ENCODE measurements at places on chromosomes 7 and 10.

GRCh38 chr10:114038819-114039218, 4.8 kb upstream of the ADRB1 start:
- no peak for DNase-seq

- DNase-seq: no peak
Observed at GRCh38 chr7:128378637-128379036, 17.1 kb upstream of the PRRT4 start.

DNA sequence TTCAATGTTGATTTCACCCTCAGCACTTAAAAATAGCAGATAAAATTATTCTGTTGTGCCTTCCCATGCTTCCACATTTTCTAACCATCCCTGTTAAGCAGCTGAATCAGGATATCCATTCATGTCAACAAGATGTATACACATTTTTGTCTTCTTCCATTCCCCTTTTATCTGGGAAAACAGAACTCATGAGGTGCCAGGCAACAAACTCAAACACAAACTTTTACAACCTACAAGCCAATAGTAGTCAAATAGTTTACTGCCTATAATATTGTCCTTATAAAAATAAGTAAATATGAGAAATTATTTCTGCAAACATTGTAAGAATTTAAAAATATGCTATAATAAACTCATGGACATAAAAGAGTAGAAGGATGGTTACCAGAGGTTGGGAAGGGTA, 1569.8 kb downstream of the REEP3 start:
- DNase-seq: no peak

DNA sequence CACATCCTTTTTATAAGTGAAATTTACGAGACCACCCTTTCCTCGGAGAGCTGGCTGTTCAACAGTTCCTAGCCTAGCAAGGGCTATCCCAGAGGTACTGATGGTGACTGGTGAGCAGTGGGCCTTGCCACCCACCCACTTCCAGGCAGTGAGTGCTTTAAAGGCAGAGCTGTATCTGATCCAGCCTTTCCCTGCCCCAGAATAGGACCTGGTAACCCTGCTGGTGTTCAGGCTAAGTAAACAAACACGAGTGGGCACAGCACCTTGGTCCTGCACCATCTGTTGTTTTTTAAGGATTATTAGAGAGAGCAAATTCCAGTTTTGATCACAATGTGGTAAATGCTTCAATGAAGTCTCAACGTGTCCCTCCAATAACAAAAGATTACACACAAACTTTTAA, 75.7 kb downstream of the COBL start:
- DNase-seq: no peak

DNA sequence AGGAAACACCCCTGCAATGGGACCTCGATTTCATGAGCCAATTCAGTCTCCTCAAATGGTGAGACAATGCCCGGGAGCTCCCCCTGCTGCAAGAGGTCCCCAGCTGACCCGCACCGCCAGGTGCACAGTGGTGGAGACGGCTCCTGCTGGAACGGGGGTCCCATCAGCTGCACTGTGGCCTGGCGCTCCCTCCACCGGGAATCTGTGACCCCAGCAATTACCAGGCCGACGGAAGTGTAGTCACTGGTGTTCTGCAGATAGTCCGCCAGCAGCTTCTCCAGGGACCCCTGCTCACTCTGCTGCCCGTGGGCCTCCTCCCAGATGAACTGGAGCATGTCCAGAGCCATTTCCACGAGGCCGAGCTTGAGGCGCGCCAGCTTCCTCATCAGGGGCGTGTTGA, 64.9 kb upstream of the NKX6-2 start:
- no peak for DNase-seq

All from activated T-cell treated with anti-CD3 and anti-CD28 coated beads, Interleukin-2, amount 50 U/mL, for 24 hours (primary cell).